T-helper 17 cell (primary cell): ENCODE measurements at places on chromosomes 1 and 21. TPM values are rescaled to one million over a fixed set of nuclear protein-coding genes. Genes with fewer than 3 reads are reported as not detected.

The AHDC1 gene
- 15.9 TPM for total RNA-seq

The E2F2 gene
- 5.4 TPM for total RNA-seq

The OR2L13 gene
- not detected for total RNA-seq

The TSPEAR gene
- not detected for total RNA-seq

The SELENBP1 gene
- total RNA-seq: not detected

The GNAT2 gene
- not detected for total RNA-seq

The C1orf116 gene
- 0.22 TPM for total RNA-seq

The LCE1F gene
- not detected for total RNA-seq

The FYB2 gene
- not detected for total RNA-seq

The UBE2Q1 gene
- total RNA-seq: 80.3 TPM

The TRIM17 gene
- total RNA-seq: 2.0 TPM

The ZSWIM5 gene
- total RNA-seq: 1.6 TPM

The TRIM45 gene
- 1.4 TPM for total RNA-seq

The BGLAP gene
- total RNA-seq: 1.1 TPM

The GPR25 gene
- total RNA-seq: 18.3 TPM
